AG20443 (cell line): ENCODE measurements at places on chromosomes 11 and 22.

- peak; percentile 73 for DNase-seq
These were observed 25.0 kb upstream of the SUSD2 start for GRCh38 chr22:24156141-24156912.

- DNase-seq, result peak; percentile 73
These were observed 87.8 kb upstream of the VPREB1 start for GRCh38 chr22:22156716-22157347.

- no peak for DNase-seq
These were observed 432.1 kb upstream of the DDI1 start for GRCh38 chr11:103604310-103604709.

DNA sequence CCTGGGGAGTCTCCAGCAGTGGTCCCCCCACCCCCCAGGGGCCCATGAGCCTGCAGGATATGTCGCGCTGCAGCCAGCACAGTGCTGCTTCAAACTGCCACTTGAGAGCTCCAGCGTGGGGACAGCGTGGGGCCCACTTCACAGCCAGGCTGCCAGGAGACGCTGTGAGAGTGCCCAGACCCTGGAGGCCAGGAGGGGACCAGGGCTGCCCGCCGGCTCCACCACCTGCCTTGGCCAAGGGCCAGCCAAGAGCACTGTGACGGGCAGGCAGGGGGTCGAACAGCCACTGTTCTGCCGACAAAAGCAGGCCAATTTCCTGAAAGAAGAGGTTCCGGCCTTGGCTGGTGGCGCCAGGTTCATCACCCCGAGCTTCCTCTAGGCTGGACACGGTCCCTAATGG lies 60.2 kb downstream of the FLRT1 start:
- no peak for DNase-seq

DNA sequence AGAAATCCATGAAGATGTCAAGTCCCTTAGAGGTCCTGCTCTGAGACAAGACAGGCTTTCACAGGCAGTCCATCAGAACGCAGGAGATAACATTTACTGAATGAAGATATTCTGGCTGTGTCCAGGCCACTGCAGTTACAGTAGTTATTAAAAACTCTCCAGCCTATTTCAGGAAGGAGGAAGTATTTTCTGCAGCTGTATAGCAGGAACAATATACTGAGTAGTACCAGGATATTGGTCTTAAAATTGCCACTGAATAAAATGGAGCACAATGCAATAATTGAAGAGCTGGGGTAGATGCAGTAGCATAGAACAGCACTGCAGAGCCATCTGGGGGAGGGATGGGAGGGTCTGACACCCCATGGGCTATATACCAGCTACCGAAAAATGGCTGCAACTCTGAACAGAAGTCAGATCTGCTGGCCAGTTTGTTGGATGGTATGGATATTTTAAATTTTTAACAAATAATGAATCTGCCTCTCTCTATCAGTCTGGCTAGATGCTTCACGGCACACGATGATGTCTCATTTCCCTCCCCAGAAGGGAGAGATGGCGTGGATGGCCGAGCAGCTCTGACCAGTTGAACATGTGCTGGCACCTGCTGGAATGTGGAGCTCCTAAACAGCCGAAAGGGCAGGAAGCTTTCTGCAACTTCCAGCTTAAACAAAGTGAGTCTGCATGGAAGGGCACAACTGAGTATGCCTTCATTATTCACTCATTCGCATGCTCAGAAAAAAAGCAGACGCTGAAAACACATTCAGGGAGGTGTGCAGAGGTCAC lies 342.1 kb upstream of the SYN3 start:
- DNase-seq, result no peak

- DNase-seq, result no peak
These were observed 106.8 kb downstream of the CCDC83 start for GRCh38 chr11:85961930-85962363.

GRCh38 chr11:72673943-72674828 lies at the start of gene PDE2A:
Gene PDE2A (minus strand): TSS chr11:72674422. CDS start chr11:72674207, 215 bp downstream.
- no peak for DNase-seq

DNA sequence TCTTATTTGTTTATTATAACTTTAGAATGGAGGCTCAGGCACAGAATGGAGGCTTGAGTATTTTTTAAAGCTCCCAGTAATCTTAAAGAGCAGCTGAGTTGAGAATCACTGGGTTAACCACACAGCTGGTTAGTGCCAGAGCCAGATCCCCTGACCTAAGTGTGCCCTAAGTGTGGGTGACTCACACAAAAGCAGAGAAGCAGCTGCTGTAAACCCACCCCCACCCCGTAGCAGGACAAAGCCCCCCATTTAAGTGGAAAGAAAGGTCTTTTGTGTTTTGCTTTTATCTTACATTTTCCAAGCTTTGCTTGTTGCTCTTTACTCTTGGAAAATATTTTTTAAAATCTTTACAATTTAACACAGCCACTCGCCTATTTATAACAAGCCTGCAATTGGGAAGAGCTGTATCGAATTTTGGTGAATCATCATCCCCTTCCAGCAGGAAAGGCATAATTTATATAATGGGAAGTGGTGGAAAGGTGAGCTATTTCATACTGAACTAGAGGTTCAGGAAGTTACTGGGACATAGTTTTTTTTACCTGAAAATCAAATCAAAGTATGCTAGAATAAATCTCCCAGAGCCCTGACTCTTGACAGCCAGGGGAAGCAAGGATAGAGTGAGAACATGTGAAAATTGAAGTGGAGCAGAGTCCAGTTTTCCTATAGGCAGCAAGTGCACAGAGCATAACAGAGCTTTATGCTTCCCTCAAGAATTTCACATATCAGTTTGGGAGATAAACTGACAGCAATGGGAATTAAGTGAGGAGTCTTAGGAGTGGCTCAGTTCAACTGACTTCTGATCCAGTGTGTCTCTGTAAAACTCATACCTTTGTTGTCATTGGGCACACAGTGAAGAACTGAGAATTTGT lies 405.7 kb downstream of the AASDHPPT start:
- DNase-seq, result peak; percentile 32

- DNase-seq, result peak; percentile 76
These were observed 108.8 kb upstream of the CD44 start for GRCh38 chr11:35029979-35030682.

DNA sequence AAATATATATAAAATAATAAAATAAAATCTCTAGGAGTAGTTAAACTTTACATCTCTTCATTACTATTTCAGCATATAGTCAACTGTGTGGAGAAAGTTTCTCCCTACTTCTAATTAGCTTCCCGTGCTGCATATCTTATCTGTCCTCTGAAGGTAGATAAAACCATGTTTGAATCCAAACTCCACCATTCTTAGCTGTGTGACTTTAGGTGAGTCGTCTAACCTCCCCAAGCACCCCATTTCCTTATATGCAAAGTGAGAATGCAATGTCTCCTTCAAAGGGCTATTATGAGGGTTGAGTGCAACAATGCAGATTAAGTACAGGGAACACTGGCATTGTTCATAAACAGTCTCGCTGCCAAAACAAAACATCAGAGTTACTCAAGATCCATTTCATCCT lies 80.8 kb upstream of the DRD2 start:
- no peak for DNase-seq

DNA sequence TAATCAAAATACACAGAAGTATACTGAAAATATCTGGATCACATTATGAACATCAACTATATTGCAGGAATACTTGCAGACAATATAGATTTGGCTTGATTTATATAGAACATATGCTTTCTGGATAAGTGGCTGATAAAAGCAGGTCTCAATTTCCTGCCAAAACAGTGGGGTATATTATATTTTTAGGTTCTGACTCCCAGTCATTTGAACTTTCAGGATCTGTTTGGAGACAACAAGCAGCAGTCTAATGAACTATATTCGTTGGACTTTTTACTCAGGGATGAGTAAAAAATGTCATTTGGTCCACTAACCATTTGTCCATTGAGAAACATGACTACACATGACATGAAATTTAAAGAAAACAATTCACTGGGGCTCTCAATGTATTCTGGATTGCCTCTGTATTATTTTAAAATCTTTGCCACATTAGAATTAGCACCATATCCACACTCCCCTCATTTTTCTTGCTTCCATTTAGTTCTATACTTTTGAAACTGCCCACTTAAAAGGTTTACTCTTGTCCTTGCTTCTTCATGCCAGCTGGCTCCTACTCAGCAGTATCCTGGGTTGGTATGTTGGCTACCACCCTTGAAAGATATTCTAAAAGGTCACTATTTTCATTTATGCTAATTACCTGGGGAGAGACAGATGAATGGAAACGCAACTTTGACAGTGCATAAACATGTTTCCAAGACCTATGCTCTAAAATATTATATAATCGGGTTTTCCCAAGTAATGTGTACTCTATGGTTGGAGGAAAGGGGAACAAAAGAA lies 153.0 kb downstream of the APOL5 start:
- DNase-seq, result no peak

DNA sequence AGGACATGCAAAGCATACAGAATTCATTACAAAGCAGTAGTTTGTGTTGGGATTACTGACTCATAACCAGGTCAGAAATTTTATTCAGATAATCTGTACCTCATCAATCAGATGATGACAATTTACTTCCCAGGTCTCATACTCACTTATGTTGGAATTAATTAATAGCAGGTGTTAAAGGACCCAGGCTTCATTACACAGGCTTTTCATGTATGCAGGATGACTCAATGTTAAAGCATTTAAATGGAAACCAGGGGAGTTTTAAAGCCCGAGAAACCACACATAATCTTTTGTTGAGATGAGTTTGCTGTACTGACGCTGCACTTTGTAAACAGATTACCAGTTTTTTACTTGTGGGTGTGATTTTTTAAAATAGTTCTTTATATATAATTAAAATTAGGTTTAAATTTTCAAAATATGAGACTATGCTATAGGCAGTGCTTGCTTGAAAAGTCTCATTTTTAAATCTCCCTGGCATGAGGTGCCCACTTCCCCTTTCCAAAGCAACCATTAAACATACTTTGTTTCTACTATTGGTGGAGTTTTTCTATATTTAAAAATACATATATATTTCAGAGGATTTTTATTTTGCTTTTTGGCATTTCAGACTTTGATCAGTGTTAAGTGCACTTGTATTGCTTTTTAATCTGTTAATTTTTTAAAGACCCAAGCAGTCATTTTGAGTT lies 41.0 kb downstream of the CEP57 start:
- DNase-seq, result peak; percentile 65

- DNase-seq, result no peak
These were observed 107.5 kb downstream of the USP35 start for GRCh38 chr11:78295991-78296930.

DNA sequence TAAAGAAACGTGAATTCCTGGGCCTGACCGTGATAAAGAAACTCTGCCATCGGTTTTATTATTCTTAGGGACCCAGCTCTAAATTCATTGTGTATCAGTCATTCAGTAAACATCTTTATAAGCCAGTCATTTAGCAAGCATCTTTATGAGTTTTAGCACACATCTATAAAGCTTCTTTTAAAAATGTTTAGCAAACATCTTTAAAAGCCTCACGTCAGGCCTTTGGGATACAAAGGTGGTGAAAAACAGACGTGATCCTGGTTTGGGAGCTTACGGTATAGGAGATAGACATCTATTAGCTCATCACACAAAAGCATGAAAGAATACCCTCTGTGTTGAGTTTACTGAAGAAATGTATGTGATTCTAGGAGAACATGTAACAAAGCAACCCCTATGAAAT lies 320.2 kb downstream of the LARGE1 start:
- DNase-seq, result no peak

DNA sequence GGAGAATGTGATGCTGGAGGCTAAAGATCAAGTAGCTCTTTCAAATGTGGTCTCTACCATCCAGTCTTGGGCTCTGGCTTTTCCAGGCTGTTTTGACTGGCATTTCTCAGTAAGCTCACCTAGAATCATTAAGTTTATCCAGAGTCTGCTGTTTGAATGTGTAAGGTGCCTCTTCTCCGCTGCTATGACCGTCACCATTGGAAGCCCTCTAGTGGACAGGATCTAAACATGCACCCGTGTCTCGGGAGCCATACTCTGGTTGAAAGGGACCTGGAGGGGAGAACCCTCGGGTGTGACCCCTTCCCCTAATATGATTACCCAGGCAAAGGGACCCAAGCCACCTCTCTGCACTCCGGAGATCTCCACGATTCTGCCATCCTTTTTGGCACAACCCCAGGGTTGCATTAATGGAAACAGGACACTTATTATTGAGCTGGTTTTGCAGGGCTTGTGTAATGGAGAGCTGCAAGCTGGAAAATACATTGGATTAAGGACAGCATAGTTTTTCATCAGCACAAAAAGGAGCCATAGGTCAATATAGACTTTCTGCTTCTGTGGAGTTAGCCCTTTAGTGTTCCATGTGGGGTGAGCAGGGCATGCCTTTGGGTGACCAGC lies 191.0 kb upstream of the LARGE1 start:
- DNase-seq, result peak; percentile 69

GRCh38 chr22:35446365-35446764 lies 46.4 kb downstream of the MCM5 start:
- peak; percentile 77 for DNase-seq

GRCh38 chr11:2528301-2529050 lies 83.7 kb downstream of the KCNQ1 start:
- no peak for DNase-seq

DNA sequence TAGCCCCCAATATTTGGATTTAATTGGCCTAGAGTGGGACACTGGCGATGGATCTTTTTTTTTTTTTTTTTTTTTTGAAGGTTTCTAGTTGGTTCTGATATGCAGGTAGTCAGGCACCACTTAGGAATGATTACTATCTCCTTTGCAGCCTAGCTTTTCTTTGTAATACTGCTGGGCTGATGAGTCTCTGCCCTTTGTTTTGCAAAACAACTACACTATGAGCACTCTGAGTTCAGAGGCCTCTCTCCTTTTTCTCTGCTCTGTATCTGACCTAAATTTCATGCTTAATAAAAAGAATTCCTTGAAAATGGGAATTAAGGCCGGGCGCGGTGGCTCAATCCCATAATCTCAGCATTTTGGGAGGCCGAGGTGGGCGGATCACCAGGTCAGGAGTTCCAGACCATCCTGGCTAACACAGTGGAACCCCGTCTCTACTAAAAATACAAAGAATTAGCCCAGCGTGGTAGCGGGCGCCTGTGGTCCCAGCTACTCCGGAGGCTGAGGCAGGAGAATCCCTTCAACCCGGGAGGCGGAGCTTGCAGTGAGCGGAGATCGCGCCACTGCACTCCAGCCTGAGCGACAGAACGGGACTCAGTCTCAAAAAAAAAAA lies 1312.3 kb downstream of the FAM181B start:
- no peak for DNase-seq

DNA sequence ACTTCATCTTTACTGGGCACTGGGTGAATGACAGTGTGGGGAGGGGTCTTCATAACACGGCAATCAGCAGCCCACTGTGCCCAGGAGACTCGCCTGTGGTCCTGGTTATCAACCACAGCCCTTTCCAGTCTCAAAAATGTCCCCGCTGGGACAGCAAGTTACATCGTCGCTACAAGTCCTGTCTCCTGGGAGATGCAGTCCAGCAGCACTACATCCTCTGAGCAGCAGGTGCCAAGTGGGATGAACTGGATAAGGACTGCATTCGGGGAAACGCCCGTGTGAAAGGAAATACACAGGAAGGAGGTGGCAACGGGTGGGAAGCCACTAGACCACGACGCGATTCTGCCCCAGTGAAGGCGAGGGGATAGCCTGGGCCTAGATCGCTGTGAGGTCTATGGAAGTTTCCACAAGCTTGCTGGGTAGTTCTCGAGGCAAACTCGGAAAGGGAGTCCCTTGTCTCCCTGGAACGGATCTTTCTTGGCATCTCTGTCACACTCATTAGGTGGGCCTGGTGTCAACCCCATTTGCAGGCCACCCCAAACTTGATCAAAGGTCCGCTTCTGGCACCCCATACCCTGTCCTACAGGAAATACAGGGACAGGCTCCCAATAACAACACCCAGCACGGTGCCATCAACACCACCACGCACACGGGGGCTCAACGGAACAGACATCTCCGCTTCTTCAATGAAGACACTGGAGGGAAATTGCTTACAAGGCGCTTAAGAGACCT lies 4.4 kb downstream of the ASCL2 start:
- peak; percentile 6 for DNase-seq
